Ovary (tissue), 10 donors: ENCODE measurements at places on chromosomes 3 and 15. TPM values are rescaled to one million over a fixed set of nuclear protein-coding genes. Genes with fewer than 3 reads are reported as not detected.

GATA2 gene
- 5.1 TPM for polyA plus RNA-seq

ITGA11 gene
- polyA plus RNA-seq, result 34.5 TPM

SAMD7 gene
- not detected for polyA plus RNA-seq

NEDD4 gene
- polyA plus RNA-seq, result 8.7 TPM

GPR87 gene
- polyA plus RNA-seq, result not detected

SLC15A2 gene
- 2.5 TPM for polyA plus RNA-seq

TMCO5A gene
- not detected for polyA plus RNA-seq

PARP15 gene
- polyA plus RNA-seq, result 0.24 TPM

HERC2 gene
- polyA plus RNA-seq, result 48.2 TPM
